ENCODE measurements at places on chromosomes 3 and 15. TPM values are rescaled to one million over a fixed set of nuclear protein-coding genes. Genes with fewer than 3 reads are reported as not detected.

IL17RB gene
- total RNA-seq, result under 0.01 TPM

LSAMP gene
- not detected for total RNA-seq

TUBGCP4 gene
- total RNA-seq, result 17.8 TPM

TMEM39A gene
- 67.0 TPM for total RNA-seq

CLRN1 gene
- not detected for total RNA-seq

SAMD7 gene
- total RNA-seq, result not detected

Measured in nasal cavity respiratory epithelium epithelial cell of viscerocranial mucosa (primary cell).